NCI-H2227 treated with DMSO at 0.1 percent for 48 hours (cell line): ENCODE measurements at places on chromosomes 12 and 14.

- peak; percentile 88 for DNase-seq
Observed at GRCh38 chr12:6613015-6613775, 6.0 kb upstream of the CHD4 start.

DNA sequence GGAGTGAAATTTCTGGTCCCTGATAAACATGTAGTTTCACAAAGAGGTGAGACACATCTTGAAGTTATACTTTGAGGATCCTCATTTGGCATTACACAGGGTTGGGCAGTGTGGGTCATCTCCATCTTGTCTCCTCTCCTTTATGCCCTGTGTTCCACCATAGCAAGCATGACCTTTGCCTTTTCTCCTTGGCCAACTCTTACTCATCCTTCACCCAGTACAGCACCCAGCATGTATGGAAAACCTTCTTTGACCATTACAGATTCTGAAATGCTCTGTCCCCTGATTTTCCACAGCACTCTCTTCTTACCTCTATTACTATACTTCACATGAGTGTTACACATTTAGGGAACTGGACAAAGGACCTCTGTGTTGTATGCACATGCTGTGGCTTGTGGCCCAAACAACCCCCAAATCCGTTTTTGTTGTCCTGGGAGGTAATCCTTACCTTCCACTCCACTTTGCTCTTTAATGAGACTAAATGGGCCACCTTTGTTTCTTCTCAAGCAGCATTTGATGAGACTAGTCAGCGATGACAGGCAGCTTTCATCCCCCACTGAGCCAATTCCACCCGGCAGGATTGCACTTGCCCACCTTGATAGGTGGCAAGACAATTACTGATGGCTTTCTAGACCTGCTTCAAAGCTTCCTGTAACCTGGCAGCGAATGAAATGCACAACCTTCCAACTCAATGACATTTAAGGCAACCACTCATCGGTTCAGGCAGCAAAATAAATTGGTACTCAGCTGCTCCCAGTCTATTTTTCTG is 163.5 kb downstream of the MON2 start:
- DNase-seq: no peak

DNA sequence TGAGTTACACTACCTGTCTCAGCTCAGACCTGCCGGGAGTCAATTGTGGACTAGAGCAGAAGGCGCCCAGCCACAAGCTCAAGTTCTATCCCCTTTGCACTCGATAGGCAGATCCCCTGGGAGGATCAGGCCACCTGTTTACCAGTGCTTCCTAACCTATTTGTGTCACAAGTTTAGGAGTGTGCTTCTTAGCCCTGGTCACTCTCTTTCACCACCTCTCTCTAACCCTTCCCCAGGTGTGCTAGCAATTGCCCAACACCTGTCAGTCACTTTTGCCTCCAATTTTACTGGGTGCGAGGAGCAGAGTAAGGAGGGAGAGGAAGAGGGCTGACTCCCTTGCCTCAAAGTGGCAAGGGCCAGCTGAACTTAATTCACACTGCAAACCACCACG is 745 bp upstream of the NAA30 start:
- no peak for DNase-seq

DNA sequence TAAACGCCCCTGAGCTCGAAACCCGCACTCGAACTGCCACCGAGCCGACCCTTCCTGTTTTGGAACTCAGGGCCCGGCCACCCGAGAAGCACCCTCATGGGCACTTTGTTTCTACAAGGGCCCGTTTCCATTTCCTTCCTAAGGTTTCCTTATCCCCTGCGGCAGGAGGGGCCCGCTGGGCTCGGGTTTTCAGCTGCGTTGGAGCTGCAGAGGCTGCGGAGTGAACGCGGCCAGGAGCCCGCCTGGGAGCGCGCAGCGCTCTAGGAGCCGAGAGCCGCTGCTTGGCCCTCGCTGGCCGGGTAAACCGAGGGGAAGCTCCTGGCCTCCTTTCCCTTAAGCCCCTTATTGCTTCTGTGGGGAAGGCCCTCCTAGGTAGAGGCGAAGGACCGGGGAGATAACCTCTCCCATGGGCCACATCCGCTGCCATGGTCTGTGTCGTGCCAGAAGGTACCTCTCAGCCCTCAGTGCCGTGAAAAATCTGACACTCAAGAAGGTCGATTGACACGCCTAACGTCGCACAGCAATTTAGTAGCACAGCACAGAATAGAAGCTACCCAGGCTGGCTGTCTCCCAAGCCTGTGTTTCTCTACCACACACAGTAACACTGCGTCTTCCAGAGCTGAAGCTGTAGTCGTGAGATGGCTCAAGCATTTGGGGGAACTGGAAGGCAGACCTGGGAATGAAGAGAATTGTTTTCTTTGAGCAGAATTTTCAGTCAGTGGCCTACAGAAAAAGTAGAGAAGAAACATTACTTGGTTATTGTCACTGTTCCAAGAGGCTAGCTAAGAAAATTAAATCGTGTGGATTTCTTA is 12.9 kb upstream of the CALM1 start:
- peak; percentile 59 for DNase-seq

DNA sequence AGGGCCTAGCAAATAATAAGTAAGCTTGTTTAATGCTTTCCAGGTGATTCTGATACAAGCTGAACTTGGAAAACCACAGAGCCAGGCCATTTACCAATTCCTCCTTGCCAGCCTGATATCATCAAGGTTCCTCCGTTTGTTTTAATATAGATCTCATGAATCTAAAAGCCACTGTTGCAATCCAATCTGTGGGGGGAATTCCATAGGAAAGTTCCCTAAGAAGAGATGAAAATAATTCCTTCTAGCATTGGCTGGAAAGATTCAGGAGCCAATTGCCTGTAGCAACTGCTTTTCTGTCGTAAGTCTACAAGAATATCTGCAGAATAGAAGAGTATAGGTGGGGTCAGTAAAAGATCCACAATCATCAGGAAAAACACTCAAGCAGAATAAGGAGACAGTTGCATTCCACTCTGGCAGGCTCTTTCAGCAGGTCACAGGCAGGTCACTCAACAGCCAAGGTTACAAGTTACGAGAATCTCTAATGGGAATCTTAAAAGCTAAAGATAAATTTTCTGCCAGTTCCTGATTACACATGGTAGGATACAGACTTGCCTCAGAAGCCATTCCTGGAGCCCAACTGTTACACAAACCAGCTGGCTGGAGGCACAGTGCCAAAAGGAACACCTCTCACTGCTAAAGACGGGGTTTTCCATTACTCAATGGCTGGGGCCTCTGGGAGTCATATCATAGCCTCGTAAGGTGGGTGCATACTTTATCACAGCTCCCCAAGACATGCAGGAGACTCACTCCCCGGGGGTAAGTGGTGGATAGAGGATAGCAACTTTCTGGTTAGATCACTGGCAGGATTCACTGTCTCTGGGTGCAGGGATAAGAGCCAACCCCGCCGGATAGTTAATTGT is 43.6 kb downstream of the FGD6 start:
- peak; percentile 26 for DNase-seq

- DNase-seq: no peak
Observed at GRCh38 chr12:21566223-21566906, 38.3 kb downstream of the GYS2 start.

GRCh38 chr12:46459861-46460545 is 87.4 kb upstream of the SLC38A2 start:
- no peak for DNase-seq

GRCh38 chr12:51889216-51890132 is 1.6 kb downstream of the ANKRD33 start:
- no peak for DNase-seq

DNA sequence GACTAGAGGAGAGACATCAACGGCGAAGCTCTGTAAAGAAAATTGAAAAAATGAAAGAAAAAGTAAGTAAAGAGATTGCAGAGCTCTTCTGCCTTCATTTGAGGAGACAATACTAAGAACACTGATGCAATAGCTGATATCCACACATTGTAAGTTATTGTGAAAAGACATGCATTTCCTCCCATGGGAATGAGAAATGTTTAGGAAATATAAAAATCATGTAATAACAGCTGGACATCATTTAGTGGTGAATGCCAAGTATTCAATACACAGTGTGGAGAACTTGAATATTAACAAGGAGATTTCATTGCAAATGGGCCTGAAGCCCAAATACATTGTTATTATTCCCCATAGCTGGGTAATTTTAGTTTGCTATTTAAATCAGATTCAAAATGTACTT is 179.2 kb downstream of the KICS2 start:
- DNase-seq: no peak

- DNase-seq: peak; percentile 28
Observed at GRCh38 chr12:15726027-15726877, 62.9 kb downstream of the EPS8 start.

- DNase-seq: no peak
Observed at GRCh38 chr12:2009623-2010022, 5.4 kb upstream of the DCP1B start.

GRCh38 chr14:45793081-45793480 is 540.1 kb upstream of the MIS18BP1 start:
- no peak for DNase-seq

- no peak for DNase-seq
Observed at GRCh38 chr12:58071994-58072393, 130.6 kb downstream of the ATP23 start.

DNA sequence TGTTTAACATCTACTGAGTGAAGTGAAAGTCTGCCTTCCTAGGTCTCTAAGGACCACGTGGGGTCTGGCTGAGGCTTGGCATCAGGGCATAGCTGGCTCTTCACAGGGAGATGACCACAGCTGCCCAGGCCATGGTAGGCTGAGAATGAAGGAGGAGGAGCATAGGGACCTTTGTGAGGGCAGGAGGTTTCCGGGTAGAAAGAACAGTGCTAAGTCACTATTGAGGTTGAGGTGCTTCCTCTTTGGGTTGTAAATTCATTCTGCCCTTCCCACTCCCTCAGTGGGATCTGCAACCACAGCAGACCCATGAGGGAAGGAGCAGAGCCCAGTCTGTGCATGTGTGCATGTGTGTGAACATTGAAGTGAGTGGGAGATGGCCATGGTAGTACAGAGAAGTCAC is 909.6 kb downstream of the VRK1 start:
- no peak for DNase-seq

DNA sequence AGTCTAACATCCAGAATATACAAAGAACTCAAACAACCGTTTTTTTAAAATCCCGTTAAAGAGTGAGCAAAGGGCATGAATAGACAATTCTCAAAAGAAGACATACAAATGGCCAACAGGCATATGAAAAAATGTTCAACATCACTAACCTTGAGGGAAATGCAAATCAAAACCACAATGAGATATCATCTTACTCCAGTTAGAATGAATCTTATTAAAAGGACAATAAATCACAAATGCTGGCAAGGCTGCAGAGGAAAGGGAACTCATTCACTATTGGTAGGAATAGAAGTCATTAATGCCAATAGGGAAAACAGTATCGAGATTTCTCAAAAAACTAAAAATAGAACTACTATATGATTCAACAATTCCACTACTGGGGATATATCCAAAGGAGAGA is 520.1 kb downstream of the RMST start:
- no peak for DNase-seq

DNA sequence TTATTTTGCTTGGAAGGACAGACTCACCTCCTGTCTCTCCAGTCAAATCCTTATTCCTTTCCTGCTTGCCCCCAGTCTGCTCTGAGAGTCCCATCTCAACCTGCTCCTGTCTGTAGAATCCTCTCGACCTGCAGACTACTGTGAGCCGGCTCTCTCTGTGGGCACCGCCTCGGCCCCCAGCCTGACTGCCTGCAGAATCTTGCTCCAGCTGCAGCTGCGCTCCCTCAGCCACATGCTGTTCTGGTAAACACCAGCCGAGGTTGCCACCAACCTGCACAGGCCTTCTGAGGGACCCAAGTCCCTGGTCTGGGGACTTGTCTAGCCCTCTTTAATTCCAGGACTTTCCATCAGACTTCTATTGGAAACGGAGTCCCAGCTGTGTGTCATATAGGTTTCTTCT is 44.8 kb upstream of the PRMT8 start:
- no peak for DNase-seq

DNA sequence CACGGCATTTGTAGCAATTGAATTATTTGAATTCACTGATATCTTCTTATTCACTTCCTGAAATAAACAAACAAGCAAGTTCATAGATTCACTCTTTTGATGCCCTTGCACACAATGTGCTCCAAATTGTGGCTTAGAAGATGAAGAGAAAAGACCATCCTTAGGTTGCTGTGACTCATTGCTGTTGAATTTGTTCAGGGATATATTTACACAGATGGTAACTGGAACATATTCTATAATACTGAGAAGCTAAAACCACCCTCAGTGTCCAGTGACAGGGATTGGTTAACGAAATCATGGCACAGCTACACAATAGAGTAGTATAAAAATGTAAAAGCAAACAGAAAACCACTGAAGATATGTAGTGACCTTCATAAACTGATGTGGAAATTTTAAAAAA is 3.1 kb downstream of the PRB4 start:
- no peak for DNase-seq

DNA sequence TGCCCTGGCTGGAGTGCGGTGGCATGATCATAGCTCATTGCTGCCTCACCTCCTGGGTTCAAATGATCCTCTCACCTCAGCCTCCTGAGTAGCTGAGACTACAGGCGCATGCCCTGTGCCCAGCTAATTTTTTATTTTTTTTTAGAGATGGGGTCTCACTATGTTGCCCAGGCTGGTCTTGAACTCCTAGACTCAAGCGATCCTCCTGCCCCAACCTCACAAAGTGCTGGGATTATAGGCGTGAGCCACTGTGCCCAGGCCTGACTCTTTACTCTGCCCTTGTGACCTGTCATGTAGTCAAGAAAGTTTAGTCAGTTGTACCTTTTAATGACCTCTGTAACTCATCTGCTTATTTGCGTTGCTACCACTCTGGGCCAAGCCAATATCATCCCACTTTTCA is 55.7 kb downstream of the PROX2 start:
- DNase-seq: no peak

DNA sequence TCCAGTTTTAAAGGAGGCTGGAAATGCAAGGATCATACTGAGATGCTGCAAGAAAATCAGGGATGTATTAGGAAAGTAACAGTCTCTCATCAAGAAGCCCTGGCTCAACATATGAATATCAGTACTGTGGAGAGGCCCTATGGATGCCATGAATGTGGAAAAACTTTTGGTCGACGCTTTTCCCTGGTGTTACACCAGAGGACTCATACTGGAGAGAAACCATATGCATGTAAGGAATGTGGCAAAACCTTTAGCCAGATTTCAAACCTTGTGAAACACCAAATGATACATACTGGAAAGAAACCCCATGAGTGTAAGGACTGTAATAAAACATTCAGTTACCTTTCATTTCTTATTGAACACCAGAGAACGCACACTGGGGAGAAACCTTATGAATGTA is 24.5 kb downstream of the ZNF891 start:
- no peak for DNase-seq

GRCh38 chr12:5506295-5506694 is 74.4 kb downstream of the NTF3 start:
- DNase-seq: no peak
